Jurkat, Clone E6-1 (cell line): ENCODE measurements at places on chromosomes 7 and 10.

DNA sequence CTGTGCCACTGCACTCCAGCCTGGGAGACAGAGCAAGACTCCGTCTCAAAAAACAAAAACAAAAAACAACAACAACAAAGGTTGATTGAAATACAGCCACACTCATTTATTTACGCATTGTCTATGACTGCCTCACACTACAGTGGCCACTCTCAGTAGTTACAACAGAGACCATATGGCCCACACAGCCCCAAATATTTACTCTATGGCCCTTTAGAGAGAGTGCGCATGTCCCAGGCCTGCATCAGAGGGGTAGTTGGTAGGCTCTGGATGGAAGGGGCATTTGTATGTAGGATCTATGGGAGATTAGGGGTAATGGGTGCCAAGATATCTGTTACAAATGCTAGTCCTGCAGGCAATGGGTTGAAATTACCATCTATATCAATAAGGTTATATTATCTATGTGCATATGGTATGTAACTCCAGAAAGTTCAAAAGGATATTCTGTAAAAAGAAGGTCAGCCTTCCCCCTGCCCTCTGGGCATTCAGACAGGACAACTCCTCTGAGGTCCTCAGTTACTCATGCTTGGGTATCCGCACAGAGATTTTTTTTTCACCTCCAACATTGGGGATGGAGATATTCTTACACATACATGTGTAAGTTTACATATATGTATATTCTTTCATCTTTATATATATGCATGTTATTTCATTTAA lies 56.3 kb downstream of the DENND2A start:
- DNase-seq = no peak

GRCh38 chr10:92432596-92432995 lies 141.3 kb downstream of the IDE start:
- no peak for DNase-seq

DNA sequence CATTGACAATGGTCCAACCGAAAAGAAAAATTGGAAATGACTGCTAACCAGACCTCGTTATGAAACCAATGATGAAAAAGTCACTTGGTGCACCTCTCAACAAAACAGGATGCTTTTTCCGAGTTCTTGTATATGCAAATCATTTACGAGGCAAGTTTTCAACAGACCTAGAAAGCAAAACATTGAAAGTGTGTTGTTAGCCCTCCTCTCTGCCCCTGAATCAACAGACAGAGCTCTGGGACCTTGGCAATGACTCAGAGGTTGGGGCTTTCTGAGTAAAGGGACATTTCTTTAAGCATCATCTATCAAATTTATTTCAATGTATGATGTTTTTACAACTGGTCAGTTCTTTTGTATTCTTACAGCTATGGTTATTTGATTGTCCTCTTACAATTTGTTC lies 16.3 kb upstream of the DKK1 start:
- no peak for DNase-seq

DNA sequence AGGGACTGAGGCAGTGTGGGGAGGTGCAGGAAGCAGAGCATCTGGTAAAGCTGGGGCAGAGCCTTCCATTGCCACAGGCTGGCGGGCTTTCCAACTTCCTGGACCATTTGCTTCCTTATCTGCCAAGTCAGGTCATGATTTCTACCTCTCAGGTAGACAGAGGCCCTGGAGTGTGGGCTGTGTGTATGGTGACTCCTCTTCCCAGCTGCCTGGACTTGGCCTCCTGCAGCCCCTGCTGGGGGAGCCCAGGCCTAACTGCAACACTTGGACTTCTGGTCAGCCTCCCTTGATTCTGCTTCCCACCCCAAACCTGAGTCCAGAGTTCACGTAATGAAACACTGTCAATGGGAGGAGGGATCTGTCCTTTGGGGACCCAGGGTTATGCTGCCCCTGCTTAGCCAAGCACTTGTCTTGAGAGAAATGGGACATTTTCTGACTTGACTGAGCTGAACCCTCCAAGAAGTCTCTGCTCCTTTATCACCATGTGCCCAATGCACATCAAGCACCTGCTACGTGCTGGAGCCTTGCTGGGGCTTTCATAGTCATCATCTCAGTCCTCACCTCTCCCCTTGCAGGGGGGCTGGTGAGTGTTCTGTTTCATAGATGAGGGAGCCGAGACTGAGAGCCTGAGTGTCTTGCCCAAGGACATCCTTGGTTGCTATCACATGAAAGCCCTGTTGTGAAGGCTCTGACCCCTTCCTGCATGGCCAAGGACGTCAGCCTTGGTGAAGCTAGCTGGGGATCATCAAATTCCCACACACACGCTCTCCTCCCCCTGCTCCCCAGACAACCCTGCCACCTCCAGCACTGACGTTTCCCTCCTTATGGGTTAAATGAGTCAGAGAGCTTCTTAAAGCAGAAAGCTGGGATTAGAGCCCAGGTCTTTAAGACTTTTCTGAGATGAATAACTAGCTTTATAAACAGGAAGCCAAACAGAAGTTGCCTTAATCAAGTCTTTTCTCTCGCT lies 3.4 kb downstream of the CLEC2L start:
- DNase-seq = no peak

- no peak for DNase-seq
Measured at GRCh38 chr7:98252425-98253054, 508 bp upstream of the TECPR1 start.
